ENCODE measurements at places on chromosomes 13 and 19.

DNA sequence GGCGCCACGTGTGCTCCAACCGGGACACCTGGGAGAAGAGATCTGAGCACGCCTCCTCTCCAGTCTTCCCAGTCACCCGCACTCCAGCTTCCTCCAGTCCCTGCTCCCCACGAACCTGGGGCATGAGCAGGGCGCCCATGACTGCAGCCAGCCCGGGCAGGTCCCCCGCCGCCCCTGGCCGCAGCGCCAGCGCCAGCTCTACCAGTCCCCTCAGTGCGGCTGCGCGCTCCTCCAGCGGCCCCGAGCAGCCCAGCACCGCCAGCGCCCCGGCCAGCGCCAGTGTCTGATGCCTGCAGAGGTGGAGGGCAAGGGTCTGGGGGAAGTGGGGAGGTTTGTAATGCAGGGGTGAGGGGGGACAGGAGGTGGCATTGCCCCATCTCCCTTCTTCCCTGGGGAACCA is 13.1 kb downstream of the SH2D3A start:
- DNase-seq: no peak

- DNase-seq: peak; percentile 96
Measured at GRCh38 chr19:38831142-38831605, 420 bp downstream of the ECH1 start.

- no peak for DNase-seq
Measured at GRCh38 chr19:13899912-13900584, 5.9 kb downstream of the BRME1 start.

DNA sequence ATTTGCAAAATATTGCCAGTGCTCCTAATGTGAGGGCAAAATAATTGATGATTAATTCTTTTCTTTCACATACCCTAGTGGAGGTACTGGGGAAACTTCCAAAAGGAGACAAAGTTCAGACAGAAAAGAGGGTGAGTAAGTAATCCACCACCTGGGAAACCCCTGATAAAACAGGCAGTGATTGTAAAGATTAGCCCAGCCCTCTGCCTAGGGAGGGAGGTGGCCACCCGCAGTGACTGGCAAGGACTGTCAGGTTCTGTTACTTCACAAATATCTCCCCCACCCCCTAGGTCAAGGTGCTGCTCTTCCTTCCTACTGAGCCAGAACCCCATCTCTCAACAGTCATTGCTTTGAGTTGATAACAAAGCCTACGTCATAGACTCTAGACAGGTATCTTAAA is 239.7 kb downstream of the DNAJC15 start:
- DNase-seq: no peak

DNA sequence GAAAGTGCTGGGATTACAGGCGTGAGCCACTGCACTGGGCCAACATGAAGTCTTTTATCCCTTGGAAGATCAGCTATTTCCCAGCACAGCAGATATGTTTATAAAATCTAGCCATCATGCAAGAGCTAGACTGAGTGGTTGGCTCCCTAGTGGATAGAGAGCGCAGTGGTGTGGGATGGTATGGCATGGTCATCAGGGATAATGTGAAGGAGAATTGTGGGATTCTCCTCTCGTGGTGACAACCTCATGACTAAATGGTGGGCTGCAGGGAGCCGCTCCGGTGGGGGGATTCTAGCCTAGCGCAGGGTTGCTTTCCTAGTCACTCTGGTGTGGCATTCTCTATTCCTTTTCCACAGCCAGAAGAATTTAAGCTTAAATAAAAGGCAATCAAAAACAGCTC is 43.3 kb upstream of the GPI start:
- no peak for DNase-seq

DNA sequence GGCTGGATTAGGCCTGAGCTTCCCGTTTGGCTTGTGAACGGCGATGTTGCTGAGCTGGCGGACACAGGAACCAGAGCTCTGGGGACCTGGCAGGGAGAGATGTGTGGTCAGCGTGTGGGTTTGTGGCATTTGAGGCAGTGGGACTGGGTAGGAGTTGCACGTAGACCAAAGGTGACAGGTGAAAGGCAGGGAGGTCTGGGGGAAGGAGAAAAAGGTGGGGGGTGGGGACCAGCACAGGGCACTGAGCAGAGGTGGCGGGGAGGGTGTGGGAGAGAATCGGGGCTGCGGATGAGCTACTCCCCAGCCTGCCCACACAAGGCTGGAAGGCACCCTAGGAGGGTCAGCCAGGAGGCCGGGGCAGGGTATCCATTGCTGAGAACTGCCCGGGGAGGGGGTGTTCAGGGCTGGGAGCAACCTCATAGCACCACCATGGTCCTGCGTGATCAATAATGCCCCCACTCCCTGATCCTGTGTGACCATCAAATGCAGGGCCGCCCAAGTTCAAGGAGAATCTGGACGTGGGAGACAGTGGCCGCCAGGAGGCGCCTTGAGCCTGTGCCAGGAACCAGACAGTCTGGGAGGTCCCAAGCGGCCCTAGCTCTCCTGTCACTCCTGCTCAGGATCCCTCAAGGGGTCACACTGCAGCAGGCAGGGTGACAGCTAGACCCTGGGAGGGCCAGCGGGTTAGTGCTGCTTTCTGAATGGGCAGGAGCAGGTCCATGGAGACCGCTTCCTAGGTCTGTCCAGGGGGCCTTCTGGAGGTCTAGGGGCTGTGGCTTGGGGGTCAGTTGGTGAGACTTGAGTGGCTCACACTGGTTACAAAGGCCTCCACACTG is 12.8 kb upstream of the SELENOW start:
- DNase-seq: no peak

GRCh38 chr19:16106121-16106520 is 5.6 kb upstream of the RAB8A start:
- DNase-seq: peak; percentile 55

GRCh38 chr19:7869910-7870511 is 4.2 kb downstream of the PRR36 start:
- no peak for DNase-seq

DNA sequence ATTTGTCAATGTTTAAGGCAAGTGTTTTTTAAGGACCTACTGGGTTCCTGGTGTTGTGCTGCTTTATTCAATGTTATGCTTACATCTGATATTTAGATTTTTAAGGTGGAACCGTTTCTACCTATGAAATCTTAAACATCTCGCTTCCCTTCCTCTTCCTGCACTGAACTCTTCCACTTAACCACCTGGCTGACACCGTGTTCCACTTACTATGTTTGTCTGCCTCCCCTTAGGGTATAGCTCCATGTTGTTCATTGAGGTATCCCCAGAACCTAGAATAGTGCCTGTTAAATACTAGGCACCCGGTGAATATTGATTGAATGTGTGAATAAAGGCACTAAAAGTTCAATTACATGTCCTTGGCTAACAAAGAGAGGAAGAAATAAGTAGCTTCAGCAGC is 104.9 kb downstream of the RNF17 start:
- no peak for DNase-seq

DNA sequence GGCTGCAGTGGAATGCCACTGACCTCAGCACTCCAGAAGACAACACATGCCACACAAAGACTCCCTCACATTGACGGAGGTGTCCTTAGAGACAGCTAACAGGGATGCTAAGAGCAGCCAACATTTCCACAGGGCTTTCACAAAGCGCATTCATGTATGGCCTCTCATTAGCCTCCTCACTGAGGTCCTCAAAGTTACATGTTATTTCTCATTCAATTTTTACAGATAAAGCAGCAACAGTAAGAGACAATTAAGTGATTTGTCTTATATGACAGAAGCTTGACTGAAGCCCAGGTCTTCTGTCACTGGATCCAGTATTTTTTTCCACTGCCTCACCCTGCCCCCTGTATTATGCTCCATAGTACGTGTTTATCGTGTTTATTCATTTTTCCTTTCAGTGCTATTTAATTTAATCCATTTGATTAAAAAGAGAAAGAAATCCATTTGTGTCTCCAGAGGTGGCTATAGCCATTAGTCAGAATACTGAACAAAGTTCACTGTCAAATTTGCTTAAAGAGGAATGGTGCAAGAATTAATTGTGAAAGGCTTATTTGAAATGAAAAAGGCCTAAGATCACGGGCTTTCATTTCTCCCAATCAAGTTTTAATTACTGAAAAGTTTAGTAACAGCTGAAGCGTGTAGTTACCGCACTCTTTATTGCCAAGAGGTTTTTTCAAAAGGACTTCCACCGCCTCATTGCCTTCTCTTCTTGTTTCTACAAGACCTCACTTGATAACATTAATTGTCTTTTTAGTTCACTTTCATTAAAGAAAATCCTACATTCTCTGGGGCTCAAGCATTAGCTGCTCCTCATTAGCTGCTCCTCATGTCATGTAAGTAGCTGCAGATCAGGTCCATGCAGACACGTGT is 115.0 kb downstream of the COG6 start:
- no peak for DNase-seq

GRCh38 chr13:26025196-26025595 is 26.6 kb downstream of the SHISA2 start:
- DNase-seq: no peak

DNA sequence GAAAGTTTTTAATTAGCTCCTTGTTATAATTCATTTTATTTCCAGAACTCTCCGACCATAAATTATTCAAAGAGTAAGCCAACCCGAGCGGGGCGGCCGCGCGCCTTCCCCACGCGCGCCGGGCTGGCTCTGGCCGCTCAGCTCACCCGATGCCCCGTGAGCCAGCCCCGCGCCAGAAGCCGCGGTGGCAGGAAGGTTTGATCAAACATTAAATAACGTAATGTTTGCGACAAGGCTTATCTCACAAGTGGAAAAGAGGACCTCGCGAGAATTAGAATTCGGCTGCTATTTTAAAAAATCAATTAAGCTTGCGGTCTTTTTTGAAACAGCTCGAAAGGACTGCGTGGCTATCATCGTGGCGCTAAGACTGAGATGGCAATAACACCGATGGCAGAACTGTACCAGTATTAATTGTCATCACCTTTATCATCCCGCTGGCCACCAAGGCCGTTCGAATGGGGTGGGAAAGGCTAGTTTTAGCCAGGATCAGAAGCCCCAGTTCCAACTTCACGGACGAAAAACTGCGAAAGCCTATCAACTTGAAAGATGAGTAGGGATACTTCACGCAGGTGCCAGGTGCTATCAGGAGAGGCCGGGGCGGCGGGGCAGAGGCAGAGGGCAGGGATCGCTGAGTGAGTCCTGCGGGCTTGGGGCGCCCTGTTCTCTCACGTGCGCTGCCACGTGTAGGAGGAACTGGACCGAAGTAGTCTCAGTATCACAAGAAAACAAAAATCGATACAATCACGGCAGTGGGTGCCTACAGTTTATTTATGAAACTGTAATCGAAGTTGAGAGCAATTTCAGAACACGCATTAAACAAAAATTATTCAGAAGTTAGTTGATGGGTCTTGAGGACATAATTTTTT is 6.4 kb downstream of the POU4F1 start:
- DNase-seq: no peak

DNA sequence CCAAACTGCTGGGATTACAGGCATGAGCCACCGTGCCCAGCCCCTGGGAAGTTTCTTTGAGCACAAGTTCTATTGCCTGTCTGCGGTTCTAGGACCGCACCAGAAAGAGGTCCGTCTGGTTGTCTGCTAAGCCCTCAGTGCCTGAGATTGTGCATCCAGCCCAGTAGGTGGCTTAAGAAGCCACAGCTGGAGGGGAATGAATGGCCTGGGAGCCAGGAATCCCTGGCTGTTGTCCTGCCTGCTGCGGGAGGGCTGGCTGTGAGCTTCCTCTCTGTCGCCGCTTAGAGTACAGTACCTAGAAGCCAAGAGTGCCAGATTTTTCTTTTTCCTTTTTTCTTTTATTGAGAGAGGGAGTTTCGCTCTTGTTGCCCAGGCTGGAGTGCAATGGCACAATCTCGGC is 4.2 kb upstream of the TYK2 start:
- DNase-seq: no peak

- DNase-seq: peak; percentile 3
Measured at GRCh38 chr13:104737713-104738112, 1671.5 kb upstream of the SLC10A2 start.

DNA sequence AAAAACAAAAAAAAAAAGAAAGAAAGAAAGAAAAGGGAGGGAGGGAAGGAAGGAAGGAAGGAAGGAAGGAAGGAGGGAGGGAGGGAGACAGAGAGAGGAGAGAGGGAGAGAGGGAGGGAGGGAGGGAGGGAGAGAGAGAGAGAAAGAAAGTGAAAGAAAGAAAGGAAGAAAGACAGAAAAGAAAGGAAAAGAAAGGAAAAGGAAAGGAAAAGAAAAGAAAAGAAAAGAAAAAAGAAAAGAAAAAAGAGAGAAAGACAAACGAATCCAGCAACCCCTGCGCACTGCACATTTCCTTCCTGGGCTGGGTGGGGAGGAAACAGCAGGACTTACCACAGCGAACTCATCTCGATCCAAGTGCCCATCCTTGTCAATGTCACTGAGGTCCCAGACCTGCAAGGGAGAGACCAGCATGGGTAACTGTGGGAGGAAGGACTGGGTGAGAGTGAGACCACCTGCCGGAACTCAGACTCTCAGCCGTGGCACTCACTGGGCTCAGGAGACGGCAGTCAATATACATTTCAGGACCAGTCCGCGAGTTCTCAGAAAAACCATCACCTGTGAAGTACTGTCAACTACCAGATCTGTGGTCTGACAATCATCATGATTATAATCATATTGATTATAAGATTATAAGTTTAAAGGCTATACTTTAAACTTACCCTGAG is 43.3 kb downstream of the EPS15L1 start:
- no peak for DNase-seq

DNA sequence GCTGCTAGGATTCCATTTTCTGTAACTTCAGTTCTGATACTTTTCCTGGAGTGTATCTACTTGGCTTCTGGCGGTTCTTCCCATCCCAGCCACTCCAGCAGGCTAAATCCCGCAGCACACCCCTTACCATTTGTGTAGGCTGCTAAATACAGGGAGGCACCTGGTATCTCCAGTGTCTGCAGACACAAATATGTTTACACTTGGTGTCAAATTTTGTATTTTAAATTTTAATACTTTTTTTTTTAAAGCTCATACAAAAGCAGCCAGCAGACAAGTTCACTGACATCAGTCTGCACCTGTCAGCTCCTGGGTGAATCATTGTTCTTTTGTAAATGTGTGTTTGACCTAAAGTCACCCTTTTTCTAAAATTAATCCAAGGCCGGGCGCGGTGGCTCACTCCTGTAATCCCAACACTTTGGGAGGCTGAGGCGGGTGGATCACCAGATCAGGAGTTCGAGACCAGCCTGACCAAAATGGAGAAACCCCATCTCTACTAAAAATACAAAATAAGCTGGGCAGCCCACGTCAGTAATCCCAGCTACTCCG is 3.4 kb upstream of the ZSCAN4 start:
- DNase-seq: no peak

GRCh38 chr13:77508959-77509620 is 26.4 kb upstream of the SCEL start:
- DNase-seq: peak; percentile 89

- no peak for DNase-seq
Measured at GRCh38 chr19:52428937-52429336, at the start of gene ZNF534. Gene ZNF534, plus strand, starts transcription at chr19:52429148. Its CDS starts 2,327 bp downstream, at chr19:52431475.

- DNase-seq: no peak
Measured at GRCh38 chr13:39035799-39036198, 2.1 kb downstream of the PROSER1 start.

DNA sequence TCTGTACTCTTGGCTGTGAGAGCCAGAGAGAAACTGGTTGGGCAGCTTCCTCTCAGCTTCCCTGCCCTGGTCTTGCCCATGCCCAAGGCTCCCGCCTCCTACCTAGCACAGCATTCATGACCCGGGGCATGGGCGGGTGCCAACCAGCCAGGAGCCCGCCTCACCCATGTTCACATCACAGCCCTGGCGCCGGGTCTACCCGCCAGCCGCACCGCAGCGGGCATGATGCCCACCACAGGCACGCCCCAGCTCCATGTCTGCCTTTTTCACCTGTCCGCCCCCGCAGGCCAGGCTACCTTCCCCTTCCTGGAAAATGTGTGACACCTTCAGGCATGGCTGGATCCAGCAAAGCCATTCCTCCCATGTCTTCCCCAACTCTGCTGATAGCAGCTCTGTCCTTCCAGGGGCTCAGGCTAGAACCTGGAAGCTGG is 42.1 kb downstream of the PTPRS start:
- no peak for DNase-seq
